ENCODE measurements at places on chromosomes 1 and 21.
A peak's percentile ranks its signal among the peaks of the same experiment; 100 is the strongest.

GRCh38 chr1:100868364-100868995 is 26.2 kb downstream of the EXTL2 start:
- DNase-seq = no peak

GRCh38 chr1:53572065-53572814 is 113.0 kb downstream of the DMRTB1 start:
- DNase-seq = peak; percentile 79

DNA sequence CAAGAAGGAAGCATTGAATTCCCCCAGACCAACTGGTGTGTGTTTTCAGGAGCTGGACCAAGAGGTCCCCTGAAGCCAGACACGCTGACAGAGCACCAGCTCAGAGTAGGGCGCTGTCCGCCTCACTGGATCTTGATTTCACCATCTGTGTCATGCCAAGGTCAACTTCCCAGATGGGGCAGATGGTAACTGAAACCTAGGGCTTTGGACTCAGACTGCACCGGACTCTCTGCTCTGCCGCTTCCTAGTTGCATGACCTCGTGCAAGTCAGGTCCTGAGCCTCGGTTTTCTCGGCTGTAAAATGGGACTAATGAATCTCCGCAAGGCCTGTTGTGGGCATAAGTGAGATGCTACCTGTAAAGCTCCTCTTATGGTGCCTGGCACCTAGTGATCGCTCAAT is 17.9 kb upstream of the CASZ1 start:
- DNase-seq = no peak

DNA sequence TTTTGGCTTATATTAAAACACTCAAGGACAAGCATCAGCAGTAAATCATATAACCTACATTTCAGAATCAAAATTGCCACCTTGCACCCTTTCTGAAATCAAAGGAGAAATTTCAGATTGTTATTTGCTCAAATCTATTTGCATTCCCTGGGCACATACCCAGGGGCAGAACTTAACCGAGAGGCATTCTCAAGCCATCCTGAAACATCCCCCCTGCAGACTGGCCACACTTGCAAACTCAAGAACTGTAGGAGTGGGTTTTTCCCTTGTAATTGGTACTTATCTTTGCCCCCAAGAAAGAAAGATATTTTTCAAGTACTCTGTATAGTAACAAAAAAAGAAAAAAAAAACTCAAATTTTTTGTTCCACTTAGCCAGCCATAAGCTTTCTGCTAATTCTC is 213.6 kb upstream of the ESRRG start:
- no peak for DNase-seq

- DNase-seq = no peak
Measured at GRCh38 chr1:3943123-3943431, 43.0 kb upstream of the C1orf174 start.

DNA sequence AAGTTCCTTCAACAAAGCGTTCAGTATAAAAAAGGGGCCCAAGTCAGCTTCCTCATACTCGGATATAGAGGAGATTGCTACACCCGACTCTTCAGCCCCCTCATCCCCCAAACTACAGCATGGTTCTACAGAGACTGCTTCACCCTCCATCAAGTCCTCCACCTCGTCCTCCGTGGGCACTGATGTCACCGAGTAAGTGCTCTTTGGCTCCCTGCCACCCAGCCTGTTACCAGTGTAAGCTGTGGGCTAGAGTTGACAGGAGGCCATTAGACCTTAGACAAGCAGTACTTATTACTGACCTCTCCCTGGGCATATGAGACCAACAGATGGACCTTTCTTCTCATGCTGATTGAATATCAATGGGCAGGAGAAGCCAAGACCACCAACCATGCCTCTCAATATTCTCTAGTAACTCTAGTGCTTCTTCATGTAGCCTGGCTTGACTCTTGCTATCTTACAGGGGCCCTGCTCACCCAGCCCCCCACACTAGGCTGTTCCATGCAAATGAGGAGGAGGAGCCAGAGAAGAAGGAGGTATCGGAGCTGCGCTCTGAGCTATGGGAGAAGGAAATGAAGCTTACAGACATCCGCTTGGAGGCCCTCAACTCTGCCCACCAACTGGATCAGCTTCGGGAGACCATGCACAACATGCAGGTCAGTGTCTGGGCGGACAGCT is 20.9 kb upstream of the IPO9 start:
- DNase-seq = no peak

DNA sequence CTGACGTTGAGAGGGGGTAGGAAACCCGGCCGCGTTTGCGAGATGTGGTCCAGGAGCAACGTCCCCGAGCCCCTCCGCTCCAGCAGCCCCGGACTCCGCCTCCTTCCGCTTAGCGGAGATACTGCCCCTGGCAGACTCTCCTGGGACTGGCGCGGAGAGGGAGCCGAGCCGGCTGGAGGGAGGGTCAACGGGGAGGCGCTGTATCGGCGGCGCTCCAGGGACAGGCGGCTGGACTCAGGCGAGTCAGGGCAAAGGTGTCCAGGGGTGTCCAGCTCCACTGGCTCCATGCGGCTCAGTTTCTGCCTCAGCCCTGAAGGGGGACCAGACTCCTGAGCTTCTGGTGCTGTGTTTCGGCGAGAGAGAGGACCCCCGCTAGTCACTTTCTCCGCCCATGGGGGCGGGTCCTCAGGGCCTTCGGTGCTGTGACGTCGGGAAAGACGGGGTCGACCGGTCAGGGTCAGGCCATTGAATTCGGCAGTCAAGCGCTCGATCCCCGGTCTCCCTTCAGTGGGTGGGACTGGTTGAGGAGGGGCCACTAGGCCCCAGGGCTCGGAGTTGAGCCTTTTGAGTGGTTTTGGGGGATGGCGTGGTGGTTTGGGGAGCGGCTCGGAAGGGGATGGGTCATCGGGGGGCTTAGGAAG is 2.8 kb upstream of the LIX1L start:
- DNase-seq = no peak
